ENCODE measurements at places on chromosomes 1 and 21.

DNA sequence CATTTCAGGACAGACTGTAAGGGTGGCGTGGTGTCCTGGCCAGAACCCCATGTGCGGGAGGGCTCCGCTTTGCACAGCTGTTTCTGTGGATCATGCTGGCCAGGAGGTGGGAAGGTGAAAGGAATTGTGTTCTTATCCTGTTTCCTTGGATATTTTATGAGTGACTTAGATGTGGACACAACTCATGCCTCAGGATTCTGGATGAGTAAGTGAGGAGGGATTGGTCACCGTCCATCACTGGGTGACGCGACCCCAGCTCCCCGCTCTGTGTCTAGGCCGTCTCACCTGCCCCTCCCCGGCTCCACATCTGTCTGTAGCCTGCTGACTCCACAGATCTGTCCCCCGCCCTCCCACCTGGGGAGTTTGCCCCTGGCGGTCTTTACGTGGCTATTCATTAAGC lies 48.8 kb downstream of the PIK3CD start:
- no peak for DNase-seq

DNA sequence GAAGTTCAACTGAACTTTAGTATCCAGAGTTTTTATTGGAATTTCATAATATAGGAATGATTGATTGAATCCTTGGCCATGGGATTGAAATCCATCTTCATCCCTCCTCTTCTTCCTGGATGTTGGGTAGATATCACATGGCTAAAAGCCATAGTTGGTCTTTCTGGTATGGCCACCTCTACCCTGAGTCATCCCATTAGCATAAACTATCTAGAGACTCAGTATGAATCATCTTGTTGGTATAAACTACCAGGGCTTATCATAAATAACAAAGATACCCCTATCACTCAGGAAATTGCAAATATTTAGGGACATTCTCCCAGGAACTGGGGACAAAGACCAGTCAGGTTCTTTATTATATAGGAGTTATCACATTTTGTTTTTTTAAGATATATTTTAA lies 21.2 kb upstream of the ZP4 start:
- DNase-seq = no peak

- DNase-seq = no peak
These were observed 222.7 kb downstream of the HMCN1 start for GRCh38 chr1:185956881-185957280.

GRCh38 chr1:201849372-201850052 lies 20.6 kb downstream of the IPO9 start:
- DNase-seq = no peak

GRCh38 chr1:172827841-172828240 lies 168.9 kb downstream of the FASLG start:
- DNase-seq = no peak

GRCh38 chr1:245046769-245047168 lies 108.0 kb upstream of the KIF26B start:
- DNase-seq = no peak

DNA sequence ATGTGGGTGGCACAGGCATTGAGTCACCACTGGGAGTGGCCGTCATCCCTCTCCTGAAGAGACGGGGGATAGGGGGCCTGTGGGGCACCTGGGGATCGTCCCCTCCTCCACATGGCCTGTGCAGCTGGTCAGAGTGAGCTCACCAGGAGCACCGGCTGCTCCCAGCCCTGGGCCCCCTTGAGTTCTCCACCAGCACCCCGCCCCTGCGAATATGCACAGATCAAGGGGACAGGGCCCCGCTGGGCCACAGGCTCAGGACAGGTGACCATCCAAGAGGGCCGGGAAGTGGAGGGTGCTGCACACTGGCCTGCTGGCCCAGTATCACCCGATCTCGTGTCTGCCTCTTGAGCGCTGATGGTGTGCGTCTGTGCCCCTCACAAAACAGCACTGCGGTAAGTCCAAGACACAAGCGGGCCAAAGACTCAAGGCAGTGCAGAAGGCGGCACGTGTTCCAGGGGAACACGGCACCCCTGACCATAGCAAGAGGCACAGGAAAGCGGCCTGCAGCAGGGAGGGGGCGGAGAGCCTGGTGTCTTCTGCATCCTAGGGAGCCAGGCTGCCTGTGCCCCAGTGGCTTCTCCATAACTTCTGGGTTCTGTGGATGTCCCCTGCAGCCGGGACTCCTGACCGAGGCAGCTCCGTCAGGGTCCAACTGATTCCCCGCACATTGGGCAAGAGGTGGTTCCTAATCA lies 18.1 kb upstream of the TSPEAR start:
- DNase-seq = no peak

- no peak for DNase-seq
These were observed 38.6 kb downstream of the PAPPA2 start for GRCh38 chr1:176501599-176501998.

- DNase-seq = no peak
These were observed 16.1 kb upstream of the CLDN8 start for GRCh38 chr21:30232011-30232410.

Data from stimulated activated CD4-positive, alpha-beta T cell treated with anti-CD3 and anti-CD28 coated beads, Interleukin-1b, Interleukin-23, amount 100 ng/mL, for 4 hours (primary cell).